GM12878 (cell line): ENCODE measurements at places on chromosomes 7 and 10. TPM values are rescaled to one million over a fixed set of nuclear protein-coding genes. Genes with fewer than 3 reads are reported as not detected.

DNA sequence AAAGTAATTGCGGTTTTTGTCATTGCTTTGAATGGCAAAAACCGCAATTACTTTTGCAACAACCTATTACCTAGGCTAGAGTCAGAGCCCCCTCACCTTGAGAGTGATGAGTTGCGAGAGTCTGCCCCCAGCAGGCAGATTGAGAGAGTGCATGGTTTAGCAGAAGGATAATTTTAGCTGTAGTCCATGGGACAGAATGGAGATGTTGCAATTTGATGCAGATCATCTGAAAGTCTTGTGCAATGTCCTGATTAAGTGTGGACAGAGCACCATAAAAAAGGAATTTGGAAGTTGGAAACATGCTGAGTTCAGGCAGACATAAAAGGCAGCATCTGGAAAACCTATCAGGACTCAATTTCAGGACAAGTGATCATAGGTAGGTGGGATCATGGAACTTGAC is 48.7 kb downstream of the GPR141 start:
- peak; percentile 56 for DNase-seq

- peak; percentile 60 for DNase-seq
Measured at GRCh38 chr7:108415821-108416536, 40.3 kb downstream of the NRCAM start.

The PTPN20 gene
- polyA plus RNA-seq: 0.12 TPM in 1 of 2 replicates, not detected in the other

The MCM10 gene
- 35.1 and 38.6 TPM in 2 replicates for polyA plus RNA-seq

The SLC18A3 gene
- polyA plus RNA-seq: not detected in 2 replicates

GRCh38 chr10:101995451-101996063 is 60.4 kb downstream of the ARMH3 start:
- DNase-seq: no peak

The GPR37 gene
- polyA plus RNA-seq: 0.05 TPM in 1 of 2 replicates, not detected in the other
